ENCODE measurements at places on chromosomes 12 and 14.

- peak; percentile 38 for DNase-seq
These were observed 953 bp upstream of the NXPH4 start for GRCh38 chr12:57215668-57216013.

- peak; percentile 41 for DNase-seq
These were observed 271.5 kb upstream of the TBX3 start for GRCh38 chr12:114955414-114956014.

- DNase-seq, result no peak
These were observed 16.8 kb downstream of the NIN start for GRCh38 chr14:50814161-50814560.

DNA sequence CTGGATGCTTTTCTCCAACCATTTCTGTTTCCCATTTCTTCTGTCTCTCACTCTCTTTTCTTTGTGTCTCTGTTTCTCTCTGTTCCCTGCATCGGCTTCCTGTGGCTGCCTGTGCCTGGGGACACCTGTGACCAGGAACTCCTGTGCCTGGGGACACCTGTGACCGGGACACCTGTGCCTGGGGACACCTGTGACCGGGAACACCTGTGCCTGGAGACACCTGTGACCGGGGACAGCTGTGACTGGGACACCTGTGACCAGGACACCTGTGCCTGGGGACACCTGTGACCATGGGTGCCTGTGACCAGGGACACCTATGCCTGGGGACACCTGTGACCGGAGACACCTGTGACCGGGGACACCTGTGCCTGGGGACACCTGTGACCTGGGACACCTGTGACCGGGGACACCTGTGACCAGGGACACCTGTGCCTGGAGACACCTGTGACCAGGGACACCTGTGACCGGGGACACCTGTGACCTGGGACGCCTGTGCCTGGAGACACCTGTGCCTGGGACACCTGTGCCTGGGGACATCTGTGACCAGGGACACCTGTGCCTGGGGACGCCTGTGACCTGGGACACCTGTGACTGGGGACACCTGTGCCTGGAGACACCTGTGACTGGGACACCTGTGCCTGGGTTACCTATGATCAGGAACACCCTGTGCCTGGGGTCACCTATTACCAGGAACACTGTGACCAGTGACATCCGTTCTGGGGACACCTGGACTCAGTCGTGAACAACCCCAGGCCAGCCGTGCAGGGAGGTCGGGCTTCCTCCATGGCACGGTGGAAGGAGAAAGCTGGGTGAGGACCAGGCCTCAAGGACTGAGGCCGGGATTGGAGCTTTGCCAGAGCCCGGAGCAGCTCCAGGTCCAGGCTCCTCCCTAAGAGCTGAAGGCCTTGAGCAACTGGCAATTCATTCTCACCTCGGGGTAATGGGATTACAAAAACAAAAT lies 23.4 kb upstream of the FBRSL1 start:
- DNase-seq, result peak; percentile 8

- peak; percentile 41 for DNase-seq
These were observed at the start of gene B3GNT4 for GRCh38 chr12:122203301-122204166. Gene B3GNT4 (plus strand): TSS chr12:122203709. CDS start chr12:122204619, 910 bp downstream.

- no peak for DNase-seq
These were observed 36.7 kb downstream of the PRICKLE1 start for GRCh38 chr12:42552822-42553221.

DNA sequence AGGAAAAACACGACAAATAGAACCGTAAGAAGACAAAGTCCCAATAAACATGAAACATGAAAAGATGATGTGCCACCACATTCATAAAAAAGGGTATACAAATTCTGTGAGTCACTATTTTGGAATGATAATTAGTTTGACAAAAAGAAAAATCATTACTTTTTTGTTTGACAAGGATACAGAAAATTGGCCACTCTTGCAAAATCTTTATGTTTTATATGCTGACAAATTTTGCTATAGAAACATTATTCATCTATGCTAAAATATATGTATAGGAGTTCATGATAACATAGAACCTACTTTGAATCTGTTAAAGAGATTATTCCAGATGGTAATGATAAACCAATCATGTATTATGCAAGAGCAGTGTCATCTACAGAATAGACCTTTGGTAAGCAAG lies 1201.0 kb downstream of the FSCB start:
- DNase-seq, result no peak

GRCh38 chr12:48183876-48184548 lies 568 bp downstream of the CCDC184 start:
- no peak for DNase-seq

DNA sequence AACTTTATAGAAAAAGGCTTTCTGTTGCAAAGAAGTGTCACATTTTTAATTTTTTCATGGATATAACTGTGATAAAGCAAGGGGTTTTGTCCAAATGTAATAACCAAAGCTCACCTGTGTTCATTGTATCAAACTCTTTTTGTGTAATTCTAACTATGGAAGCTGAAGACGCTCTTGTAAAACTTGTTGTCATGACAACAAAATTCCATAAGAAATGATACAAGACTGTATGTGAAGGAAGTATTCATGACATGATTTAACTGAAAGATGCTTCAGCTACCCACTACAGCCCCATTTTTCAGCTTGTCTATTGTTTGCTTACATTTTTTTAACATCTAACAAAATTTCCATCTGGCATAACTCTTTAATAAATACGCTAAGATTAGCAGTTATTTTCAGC lies 360.9 kb downstream of the KCNH5 start:
- no peak for DNase-seq

- peak; percentile 65 for DNase-seq
These were observed 190.4 kb downstream of the NUAK1 start for GRCh38 chr12:105948331-105948730.

DNA sequence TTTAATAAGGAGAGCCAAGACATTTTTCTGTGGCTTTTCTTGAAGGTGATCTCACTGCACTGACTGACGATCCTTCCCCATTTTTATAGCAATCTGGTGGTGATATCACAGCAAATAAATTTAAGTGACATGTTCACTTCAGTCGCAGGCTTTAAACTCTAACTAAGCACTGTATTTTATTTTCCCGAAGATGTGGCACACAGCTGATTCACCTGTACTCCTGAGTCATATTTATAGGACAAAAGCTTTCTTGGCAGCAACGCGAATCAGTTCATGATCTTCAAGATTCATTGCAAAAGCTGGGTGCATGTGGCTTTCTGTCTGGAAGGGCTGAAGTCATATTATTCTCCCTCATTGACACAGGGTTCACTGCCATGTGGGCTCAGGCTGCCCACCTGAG lies 79.8 kb upstream of the TUNAR start:
- no peak for DNase-seq

DNA sequence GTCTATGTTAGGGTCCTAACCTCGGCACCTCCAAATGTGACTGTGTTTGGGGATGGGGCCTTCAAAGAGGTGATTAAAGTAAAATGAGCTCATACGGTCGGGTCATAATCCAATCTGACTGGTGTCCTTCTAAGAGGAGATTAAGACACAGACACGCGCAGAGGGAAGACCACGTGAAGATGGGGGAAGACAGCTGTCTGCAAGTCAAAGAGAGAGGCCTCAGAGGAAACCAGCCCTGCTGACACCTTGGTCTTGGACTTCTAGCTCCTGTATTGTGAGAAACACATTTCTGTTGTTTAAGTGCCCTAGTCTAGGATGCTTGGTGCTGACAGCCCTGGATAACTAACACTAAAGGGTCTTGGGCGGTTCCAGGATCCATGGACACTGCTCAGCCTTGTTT lies 109.6 kb downstream of the DICER1 start:
- no peak for DNase-seq
